ENCODE measurements at places on chromosomes 1 and 21.

GRCh38 chr1:13619909-13620308 lies 36.3 kb downstream of the PDPN start:
- DNase-seq, result no peak

DNA sequence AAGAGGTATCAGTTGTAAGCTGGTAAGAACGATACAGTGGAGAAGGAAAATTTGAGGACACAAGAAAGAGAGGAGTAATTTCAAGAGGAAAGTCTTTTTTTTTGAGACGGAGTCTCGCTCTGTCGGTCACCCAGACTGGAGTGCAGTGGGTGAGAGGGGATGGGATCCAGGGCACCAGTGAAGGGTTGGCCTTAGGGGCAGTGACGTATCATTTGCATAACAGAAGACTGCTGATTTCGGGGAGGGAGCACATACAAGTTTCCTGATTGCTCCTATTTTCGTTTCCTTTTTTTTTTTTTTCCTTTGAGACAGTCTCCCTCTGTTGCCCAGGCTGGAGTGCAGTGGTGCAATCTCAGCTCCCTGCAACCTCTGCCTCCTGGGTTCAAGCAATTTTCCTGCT lies 4.2 kb downstream of the S100A13 start:
- DNase-seq, result no peak

GRCh38 chr1:32719681-32720275 lies 17.2 kb upstream of the SYNC start:
- no peak for DNase-seq

- DNase-seq, result no peak
Observed at GRCh38 chr1:32881871-32882850, 4.1 kb upstream of the HPCA start.

GRCh38 chr1:207219979-207220889 lies 101.2 kb upstream of the CD55 start:
- DNase-seq, result no peak

- no peak for DNase-seq
Observed at GRCh38 chr1:84480650-84481049, 1.6 kb downstream of the RPF1 start.

DNA sequence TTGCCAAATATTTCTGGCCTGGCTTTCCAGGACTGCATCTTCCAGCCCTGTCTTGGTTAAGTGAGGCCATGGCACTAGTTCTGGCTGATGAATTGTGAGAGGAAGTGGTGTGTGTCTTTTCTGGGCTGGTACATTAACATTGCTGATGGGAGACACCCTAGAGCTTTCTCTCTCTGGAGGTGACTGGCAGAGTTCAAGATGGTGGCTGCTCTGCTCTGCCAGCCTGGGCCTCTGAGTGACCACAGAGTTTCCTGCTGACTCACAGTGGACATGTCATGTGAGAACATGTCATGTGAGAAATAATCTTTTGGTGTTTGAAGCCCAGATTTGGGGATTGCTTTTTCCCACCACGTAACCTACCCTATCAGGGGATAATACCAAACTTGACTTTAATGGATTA lies 218.0 kb upstream of the KIAA0040 start:
- no peak for DNase-seq

GRCh38 chr1:33147997-33148314 lies 33.9 kb downstream of the TRIM62 start:
- DNase-seq, result no peak

DNA sequence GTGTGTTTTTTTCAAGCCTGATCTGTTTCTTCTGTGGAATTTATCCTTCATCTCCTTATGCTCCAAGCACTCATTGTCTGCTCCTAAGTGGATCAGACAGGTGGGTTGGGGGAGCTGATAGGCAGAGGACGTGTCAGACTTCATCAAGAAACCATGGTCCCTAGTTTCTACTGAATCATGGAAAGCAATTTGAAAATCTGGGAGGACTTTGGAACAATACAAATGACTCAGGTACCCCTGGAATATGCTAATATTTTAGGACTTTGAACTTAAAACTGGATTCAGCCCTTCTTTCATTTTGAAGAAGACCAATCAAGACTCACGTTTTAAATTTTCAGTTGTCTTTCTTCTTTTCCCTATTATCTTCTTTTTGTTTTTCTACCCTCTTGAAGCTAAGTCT lies 7.7 kb downstream of the ABCG1 start:
- DNase-seq, result no peak

DNA sequence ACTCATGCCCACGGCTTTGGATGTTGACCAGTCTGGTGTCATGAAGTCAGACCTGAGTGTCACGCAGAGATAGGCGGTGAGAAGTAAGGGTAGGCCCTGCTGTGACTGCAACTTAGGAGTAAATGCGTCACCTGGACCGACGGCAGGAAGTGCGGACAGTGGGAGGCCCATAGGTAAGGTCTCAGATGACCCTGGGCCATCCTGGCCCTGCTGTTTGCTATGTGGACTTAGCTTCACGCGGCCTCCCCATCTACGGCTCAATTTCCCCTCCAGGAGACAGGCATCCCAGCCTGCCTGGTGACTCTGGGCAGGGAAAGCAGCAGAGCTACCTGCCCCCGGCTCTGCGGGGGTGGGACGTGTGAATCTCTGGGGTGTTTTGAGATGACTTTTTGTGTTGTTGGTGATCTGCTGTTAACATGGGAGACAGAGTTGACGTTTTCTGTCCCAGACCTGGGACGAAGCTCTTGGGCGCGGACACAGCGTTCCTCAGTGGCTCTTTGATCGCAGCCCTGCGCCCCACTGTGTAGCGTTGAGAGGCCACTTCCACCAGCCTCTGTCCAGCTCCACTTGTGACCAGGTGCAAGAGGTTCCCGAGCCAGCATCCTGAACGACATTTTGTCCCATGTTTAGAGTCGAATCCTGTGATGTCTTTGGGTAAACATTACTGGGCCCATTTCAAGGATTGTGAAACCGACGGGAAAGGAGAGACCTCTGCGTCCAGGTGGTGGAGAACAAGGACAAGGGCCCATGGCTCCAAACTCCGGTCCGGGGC lies 39.9 kb downstream of the CRYAA start:
- peak; percentile 12 for DNase-seq

- no peak for DNase-seq
Observed at GRCh38 chr1:85142753-85143152, 58.1 kb downstream of the SYDE2 start.

DNA sequence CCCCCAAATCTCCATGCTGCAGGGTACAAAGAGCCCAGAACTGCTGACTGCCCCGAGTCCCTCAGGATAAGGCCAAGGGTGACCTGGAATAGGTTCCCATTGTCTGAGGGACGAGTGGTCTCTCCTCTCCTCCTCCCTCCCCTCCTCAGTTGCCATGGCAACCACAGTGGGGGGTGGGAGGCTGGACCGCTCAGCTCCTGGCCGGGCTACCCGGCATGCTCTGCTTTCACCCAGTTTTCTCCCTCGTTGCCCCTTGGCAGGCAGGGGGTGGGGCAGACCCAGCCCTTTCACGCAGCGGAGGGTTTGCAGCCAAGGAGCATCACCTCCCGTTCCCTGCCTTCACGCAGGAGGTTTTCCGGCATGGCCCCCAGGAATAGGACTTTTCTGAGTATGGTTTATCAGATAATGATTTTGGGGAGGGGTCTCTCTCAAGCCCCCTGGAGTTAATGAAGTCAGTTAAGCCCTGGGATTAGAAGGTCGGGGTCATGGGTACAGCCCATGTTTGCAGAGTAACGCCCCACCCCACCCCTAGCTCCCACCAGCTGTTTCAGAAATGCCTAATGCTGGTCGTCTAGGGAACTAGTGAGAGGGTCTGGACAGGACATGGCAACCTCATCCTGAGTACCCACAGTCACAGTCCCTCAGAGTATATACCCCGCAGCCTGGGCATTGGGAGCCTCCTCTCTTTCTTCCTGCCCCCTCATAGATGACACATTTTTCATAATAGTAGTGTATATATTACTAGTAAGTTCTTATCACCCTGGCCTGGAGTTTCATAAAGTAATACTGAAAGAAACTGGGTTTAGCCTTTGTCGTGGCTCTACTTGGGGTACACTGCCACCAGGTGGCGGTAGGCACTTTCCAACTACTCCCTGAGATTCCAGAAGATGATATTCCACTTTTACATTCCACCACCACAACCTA lies 20.7 kb downstream of the C1QB start:
- peak; percentile 70 for DNase-seq

GRCh38 chr1:37424523-37424922 lies 49.9 kb upstream of the ZC3H12A start:
- DNase-seq, result no peak

DNA sequence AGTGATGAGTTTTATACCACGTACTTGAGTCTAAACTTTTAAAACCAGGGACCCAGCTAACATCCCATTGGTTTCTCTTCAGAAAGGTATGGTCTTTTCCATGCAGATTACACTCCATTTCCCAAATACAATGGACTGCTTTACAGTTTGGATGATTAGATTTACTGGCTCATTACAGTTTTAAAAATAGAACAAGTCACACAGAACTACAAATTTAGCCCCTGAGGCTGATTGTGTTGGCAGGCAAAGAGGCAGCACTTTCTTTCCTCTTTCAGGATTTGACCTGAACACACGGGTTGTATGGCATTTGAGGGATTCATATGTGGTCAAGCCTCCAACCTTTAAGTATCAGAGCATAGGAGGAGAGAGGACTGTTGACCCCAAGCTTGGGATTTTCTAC lies 21.8 kb upstream of the VTCN1 start:
- no peak for DNase-seq

Data from right hindlimb (tissue), 1 donor.